ENCODE measurements at places on chromosomes 11 and 22.
A peak's percentile ranks its signal among the peaks of the same experiment; 100 is the strongest.

GRCh38 chr22:25153961-25154666 is 45.5 kb upstream of the CRYBB3 start:
- peak; percentile 92 for DNase-seq

DNA sequence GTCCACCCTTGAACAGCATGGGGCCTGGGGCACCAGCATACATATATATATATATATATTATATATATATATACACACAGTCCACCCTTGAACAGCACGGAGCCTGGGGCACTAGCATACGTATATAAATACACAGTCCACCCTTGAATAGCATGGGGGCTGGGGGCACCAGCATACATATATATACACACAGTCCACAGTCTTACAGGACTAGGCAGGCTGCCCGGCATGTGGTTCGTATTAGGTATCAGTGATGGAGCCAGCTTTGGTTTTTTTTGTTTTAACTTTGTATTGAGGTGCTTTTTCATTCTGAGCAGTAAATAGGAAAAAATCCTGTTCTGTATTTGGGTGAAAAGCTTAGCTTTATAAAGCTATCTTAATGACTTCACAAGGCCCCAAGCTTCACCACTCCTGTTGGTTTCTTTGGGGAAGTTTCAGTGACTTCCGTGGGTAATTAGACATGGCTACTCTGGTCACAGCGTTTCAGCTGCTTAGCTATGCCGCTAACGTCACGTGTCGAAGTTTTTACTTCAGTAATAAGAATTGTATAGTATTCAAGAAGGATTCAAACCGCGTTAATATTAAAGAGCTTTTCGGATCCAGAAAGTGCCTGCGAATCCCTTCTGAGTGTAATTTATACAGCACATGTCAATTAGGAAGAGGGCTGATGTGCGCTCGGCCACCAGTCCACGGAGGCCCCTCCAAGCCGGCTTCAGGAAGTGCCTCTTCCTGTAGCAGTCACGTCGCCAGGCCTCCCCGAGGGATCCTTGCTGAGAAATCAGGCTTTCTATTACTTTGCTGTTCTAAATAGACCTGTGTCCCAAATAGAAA is 179.7 kb downstream of the TBC1D22A start:
- DNase-seq: peak; percentile 59

DNA sequence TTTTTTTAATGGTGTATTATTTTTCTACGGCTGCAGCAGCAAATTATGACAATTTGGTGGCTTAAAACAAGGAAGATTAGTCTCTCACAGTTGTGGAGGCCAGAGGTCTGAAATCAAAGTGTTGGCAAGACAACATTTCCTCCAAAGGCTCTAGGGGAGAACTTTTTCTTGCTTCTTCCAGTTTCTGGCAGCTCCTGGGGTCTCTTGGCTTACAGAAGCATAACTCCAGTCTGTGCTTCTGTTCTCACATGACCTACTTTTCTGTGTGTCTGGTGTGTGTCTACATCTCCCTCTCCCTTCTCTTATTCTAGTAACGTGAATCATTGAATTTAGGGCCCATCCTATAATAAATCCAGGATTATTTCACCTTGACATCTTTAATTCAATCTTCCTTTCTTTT is 551.9 kb upstream of the LUZP2 start:
- DNase-seq: no peak

GRCh38 chr22:21657360-21658032 is 8.3 kb upstream of the PPIL2 start:
- DNase-seq: no peak

GRCh38 chr11:84146826-84147225 is 860.7 kb upstream of the CCDC90B start:
- no peak for DNase-seq

- DNase-seq: no peak
Measured at GRCh38 chr11:67117672-67118180, 1.3 kb upstream of the KDM2A start.

- peak; percentile 68 for DNase-seq
Measured at GRCh38 chr11:130945896-130946295, 29.6 kb upstream of the SNX19 start.

GRCh38 chr11:132006884-132007580 is 636.6 kb downstream of the NTM start:
- no peak for DNase-seq

- no peak for DNase-seq
Measured at GRCh38 chr22:40681451-40681850, 2.2 kb downstream of the MCHR1 start.

DNA sequence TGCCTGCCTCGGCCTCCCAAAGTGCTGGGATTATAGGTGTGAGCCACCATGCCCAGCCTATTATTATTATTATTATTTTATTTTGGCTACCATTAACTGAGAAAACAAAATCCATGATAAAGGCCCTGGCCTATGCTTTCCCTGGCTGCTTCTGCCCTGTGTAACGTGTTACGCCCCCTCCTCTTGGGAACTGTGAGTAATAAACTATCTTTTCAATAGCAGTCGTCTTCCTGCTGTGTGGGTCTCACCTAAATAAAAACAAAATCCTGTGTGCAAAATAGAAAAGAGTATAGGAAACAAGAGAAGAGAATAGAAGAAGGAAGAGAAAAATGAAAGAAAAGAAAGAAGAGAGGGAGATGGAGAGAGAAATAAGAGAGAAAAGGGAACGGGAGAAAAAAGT is 237.0 kb downstream of the MIAT start:
- DNase-seq: no peak

GRCh38 chr22:48758881-48759875 is 1068.5 kb downstream of the BRD1 start:
- DNase-seq: no peak

DNA sequence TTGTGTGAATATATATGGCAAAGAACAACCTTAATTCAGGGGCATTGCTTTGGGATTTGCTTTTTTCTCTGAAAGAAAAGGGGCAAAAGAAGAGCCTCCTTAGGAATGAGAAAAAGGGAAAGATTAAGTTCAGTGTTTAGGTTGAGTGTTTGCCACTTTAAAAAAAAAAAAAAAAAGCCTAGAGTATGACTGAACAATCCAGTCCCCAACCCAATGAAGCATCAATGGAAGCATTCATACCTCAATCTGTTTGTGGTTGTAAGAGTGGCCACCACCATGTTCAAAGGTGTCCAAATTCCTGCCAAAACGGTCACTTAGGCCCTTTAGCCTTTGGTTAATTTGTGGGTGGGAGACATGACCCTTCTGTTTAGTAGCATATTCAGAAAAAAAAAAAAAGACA is 260.6 kb downstream of the SOX6 start:
- no peak for DNase-seq

DNA sequence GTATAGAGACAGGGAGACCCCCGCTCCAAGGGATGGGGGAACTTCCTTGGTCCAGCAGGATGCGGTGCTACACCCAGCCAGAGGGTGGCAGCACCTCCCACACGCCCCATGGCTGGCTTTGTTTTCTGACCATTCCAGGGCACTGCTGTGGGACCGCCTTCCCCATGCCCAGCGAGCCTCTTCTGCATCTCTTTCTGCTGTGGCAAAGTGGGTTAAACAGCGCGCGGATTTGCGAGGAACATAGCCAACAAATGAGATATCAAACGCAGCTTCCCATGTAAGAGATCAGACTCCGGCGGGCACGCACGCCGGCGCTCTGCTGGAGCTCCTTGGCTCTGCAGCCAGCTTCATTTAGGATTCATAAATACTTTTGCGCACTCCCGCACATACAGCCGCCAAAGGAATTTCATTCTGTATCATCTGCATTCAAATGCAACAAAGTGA is 485.8 kb upstream of the CADM1 start:
- no peak for DNase-seq

DNA sequence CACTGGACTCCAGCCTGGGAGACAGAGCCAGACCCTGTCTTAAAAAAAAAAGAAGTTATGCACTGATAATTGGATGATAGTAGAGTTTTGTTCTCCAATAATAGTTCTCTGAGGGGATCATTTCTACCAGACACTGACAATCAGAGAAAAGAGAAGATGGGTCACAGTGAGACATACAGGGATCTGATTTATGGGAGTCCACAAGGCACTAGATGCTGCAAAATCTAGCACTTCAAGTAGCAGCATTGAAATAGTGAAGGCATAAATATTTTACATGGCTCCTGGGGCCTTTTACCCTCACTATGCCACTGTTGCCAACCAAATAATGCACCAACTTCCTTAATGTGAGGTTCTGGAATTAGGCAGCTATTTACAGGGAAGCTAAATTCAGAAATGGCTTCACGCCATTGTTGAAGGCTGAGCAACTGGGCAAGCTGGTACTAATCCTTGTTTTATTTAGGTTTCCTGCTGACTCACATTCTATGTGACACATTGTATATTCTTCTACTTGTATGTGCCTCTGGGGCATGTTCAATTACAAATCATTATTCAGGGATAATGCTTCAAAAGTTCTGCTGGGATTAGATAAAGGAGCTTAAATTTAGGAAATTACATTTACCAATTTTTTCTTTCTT is 38.2 kb upstream of the ABTB2 start:
- peak; percentile 72 for DNase-seq

DNA sequence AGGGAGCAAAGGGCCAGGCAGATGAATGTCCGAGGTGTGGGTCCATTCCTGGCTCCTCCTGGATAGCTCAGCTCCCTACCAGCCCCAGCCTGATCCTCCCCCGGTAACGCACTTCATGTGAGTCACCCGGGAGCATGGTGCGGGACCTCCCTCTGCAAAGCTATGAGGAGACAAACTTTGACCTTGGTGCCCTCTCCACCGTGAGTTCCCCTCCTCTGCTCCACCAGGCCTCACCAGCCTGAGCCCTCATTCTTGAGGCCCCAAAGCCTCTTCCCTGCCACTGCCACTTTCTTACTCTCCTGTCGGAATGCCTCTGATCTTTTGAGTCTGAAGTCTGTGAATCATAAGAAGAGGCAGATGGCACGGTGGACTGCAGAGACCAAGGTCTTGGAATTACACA is 37.4 kb upstream of the CD82 start:
- no peak for DNase-seq

- DNase-seq: no peak
Measured at GRCh38 chr11:92625894-92626293, 343.6 kb upstream of the MTNR1B start.

GRCh38 chr11:4161305-4161704 is 66.7 kb downstream of the RRM1 start:
- no peak for DNase-seq

DNA sequence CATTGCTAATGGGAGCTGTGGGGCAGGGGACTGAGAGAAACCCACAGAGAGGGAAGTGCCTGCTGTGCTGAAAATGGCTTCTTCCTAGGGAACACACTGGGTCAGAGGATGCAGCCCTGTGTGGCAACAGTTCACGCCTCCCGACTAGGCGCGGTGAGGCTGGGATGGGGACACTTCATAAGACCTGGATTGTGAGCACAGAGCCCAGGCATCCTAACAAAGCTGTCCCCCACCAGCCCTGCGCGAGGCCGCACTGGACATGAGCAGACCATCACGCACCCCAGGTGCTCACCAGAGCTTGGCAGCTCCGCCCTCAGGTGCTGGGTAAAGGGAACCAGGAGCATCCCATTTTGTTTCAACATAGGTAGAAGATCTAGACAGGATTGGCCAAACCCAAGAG is 1.8 kb upstream of the KRTAP5-4 start:
- DNase-seq: no peak

Measured in fibroblast of gingiva (primary cell).